Stimulated activated naive CD4-positive, alpha-beta T cell treated with Interleukin-2 at 50 U/mL for 16 hours (primary cell): ENCODE measurements at places on chromosomes 7 and 10.

DNA sequence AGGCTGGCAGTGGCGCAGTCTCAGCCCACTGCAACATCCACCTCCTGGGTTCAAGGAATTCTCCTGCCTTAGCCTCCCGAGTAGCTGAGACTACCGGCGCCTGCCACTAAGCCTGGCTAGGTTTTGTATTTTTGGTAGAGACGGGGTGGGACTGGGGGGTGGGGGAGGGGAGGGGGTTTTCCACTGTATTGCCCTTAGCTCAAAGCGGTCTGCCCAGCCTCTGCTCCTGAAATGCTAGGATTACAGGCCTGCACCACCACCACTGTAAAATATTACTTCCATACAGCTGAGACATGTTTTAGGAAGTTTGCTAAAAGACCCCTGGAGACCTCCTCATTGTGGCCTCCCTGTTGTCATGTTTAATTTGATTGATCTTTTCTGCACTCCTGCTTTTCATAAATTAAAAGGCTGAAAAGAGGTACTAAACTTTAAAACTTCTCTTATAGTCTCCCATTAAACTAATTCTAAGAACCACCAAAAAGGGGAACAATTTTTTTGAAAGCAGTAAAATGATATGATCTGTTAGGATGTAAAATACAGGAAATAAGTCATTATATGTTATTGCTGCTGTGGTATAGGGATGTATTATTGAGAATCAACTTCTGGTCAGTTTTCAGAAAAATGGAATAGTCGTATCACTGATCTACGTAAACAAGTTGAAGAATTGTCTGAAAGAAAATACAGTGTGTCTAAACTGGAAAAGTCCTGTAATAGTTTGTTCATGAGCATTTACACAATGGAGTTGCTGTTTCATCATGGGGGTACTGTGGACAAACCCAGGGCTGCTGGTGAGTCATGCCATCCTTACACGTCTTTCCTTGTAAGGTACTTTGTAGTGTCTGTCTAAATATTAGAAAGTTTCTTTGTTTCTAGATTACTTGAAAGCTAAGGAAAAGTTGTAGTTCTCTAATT is 72.9 kb upstream of the TMEM248 start:
- DNase-seq, result no peak

GRCh38 chr10:133166504-133166827 is 6.4 kb downstream of the KNDC1 start:
- DNase-seq, result no peak

DNA sequence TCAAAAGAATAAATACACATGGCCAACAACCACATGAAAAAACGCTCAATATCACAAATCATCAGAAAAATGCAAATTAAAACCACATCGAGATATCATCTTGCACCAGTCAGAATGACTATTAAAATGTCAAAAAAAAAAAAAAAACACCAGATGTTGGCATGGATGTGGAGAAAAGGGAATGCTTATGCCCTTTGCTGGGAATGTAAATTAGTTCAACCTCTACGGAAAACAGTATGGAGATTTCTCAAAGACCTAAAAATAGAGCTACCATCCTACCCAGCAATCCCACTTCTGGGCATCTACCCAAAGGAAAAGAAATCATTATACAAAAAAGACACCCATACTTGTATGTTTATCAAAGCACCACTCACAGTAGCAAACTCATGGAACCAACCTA is 45.0 kb upstream of the DIP2C start:
- DNase-seq, result no peak

- peak; percentile 53 for DNase-seq
Observed at GRCh38 chr10:14571866-14572507, 202.7 kb downstream of the FAM107B start.

- no peak for DNase-seq
Observed at GRCh38 chr7:67604461-67605386, 608.1 kb downstream of the TYW1 start.

DNA sequence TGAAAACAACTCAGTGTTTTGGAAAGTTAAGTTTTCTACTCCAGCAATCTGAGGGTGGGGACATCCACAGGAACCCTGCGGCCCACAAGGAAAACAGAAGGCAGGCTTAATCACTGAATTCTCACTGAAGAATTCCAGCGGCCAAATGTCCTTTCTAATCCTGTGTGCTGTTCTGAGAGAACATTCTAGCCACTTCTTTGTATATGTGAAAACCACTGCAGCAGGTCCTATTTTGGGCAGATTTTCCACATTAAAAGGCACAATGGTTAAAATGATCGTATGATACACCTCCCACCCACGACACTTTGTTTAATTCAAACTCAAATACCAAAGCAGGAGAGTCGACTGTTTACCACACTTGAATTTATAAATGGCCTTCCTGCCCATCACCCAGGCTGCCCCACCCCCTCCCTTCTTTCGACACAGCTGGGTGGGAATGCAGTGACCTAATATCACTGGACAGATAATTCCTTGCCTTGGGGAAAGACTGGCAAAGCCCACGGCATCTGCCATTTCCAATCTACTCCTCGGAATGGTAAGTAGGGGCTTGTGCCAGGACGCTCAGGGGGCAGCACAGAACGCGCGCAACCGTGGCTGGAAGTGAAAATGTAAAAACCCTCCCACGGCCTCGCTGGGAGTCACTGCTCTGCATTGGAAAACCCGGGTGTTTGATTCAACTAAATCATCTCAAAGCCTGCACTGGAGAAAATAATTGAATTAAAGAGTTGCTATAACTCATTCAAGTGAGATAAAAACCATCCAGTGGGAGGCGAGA is 67.0 kb downstream of the CTBP2 start:
- DNase-seq, result no peak

DNA sequence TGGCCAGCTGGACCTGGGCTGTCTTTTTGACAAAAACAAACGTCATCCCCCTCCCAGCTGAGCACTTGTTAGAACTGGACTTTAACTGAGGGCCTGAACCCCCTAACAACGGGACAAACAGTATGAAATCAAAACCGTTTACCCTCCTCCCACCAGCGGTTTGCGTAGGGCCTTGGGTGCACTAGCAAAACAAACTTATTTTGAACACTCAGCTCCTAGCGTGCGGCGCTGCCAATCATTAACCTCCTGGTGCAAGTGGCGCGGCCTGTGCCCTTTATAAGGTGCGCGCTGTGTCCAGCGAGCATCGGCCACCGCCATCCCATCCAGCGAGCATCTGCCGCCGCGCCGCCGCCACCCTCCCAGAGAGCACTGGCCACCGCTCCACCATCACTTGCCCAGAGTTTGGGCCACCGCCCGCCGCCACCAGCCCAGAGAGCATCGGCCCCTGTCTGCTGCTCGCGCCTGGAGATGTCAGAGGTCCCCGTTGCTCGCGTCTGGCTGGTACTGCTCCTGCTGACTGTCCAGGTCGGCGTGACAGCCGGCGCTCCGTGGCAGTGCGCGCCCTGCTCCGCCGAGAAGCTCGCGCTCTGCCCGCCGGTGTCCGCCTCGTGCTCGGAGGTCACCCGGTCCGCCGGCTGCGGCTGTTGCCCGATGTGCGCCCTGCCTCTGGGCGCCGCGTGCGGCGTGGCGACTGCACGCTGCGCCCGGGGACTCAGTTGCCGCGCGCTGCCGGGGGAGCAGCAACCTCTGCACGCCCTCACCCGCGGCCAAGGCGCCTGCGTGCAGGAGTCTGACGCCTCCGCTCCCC is at the start of gene IGFBP1:
IGFBP1 (plus strand) TSS at position 304 of the 808 bp plus-strand sequence; CDS start at position 469, 165 bp downstream.
- DNase-seq, result no peak

- DNase-seq, result no peak
Observed at GRCh38 chr7:68706291-68706690, 892.0 kb upstream of the AUTS2 start.

DNA sequence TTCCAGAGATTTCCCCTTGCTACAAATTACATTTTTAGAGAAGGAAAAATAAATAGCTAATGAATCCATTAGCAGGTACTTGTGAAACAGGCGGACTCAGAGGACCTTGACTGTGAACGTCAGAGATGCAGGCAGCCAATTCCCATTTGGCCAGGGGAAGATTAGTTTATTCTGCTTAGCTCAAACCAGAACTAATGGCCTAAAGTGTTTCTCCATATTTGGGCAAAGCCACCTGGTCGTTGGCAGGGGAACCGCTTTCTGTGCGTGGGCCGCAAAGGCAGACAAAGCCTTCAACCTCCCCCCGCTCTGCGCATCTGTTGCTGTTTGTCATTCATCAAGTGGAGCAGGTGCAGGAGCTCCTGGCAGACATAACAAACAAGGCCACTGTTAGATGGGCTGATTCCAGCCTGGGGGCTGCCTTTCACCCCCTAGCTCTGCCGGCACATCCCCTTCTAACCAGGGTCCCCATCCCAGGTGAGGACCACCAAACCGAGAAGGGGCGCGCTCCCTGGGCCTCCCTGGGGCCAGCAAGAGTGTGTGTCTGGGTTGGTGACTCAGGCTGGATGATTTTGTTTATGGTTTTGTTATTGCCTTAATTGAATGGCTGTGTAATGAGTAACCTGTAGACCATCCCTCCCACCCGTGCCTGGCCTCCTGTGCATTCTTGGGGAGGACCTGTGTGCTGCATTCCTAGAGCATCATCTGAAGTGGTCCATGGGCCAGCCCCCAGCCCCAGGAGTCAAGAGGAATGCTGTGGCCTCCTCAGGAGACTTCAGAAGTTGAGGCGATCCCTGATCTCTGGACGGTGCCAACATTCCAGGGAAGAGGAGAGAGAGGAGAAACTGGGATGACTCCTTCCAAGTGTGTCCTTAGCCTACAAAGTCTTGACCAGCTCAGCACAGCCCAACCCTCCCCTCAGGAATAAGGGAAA is 14.5 kb upstream of the CPA1 start:
- DNase-seq, result no peak

- no peak for DNase-seq
Observed at GRCh38 chr7:8177109-8177933, 84.6 kb downstream of the ICA1 start.

GRCh38 chr10:46033602-46034011 is 3.2 kb upstream of the NCOA4 start:
- DNase-seq, result no peak

- DNase-seq, result peak; percentile 19
Observed at GRCh38 chr7:139034855-139035585, 822 bp downstream of the ZC3HAV1L start.

GRCh38 chr7:82106201-82106600 is 336.4 kb upstream of the HGF start:
- DNase-seq, result no peak

GRCh38 chr10:20975236-20975635 is 78.1 kb upstream of the NEBL start:
- DNase-seq, result no peak

DNA sequence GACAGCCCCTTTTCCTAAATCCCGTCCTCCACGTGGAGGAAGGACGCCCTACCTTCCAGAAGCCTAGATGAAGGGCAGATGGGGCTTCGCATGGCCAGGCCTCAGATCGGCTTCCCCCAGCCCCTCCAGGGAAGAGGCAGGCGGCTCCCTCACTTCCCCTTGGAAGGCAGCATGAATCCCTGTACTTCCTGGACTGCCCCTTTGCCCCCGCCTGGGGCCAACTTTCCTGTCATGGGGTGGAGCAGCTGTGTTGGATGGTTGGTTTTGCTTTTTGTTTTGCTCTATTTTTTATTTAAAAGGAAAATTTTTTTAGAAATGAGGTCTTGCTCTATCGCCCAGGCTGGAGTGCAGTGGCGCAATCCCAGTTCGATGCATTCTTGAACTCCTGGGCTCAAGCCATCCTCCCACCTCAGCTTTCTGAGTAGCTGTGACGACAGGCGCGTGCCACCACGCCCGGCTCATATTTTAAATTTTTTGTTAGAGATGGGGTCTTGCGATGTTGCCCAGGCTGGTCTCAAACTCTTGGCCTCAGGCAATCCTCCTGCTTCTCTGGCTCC is 27.2 kb downstream of the GTF2IRD1 start:
- DNase-seq, result no peak
